ENCODE measurements at places on chromosomes 12 and 14.

DNA sequence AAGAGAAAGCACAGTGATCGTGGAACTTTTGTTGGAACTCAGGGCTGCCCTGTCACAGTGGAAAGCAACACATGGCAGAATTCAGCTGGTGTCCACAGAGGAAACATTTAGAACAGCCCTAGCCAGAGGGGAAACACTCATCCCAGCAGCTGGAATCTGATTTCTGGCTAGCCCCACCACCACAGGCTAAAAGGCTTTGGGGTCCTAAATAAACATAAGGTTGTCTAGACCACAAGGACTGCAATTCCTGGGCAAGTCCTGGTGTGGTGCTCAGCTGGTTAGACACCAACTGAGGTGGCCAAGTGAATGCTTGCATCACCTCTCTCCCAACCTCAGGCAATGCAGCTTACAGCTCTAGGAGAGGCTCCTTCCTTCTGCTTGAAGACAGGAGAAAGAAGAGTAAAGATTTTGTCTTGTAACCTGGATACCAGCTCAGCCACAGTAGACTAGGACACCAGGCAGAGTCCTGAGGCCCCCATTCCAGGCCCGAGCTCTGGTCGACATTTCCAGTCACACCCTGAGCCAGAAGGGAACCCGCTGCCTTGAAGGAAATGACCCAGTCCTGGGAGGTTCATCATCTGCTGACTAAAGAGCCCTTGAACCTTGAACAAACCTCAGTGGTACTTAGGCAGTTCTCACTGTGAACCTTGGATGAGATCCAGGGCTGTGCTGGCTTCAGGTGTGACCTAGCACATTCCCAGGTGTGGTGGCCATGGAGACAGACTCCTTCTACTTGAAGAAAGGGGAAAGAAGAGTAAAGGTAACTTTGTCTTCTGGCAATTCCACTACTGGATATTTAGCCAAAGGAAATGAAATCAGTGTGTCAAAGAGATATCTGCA, 85.4 kb upstream of the PLXNC1 start:
- no peak for DNase-seq

DNA sequence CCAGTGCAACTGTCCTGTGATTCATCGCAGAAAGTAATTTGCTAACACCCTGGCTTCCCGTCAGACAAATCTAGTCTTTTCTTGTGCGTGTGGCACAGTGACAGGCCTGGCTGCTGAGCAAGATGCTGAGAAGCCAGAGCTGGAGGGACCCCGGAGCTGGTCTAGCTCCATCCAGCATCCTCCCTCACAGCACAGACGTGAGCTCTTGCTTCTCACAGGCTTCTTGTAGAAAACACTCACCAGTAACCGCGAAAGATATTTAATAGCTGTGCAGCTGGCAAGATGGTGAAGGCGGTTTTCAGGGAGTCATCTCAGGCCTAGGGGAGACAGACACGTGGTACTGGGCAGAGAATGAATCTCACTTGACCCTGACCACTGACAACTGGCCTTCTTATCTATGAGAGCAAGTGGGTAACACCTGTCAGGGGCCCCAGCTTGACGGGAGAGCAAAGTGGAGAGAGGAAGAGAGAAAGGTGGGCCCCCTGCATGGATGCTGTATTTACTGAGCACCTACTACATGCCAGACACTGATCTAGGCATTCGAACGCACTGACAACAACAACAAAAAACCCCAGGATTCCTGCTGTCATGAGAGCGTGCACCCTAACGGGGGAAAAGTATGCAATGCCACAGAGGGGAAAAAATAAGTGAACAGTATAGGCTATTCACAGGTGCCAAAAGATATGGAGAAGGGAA, 63.3 kb downstream of the CCDC88C start:
- no peak for DNase-seq

GRCh38 chr12:19596434-19597166, 157.3 kb downstream of the AEBP2 start:
- no peak for DNase-seq

DNA sequence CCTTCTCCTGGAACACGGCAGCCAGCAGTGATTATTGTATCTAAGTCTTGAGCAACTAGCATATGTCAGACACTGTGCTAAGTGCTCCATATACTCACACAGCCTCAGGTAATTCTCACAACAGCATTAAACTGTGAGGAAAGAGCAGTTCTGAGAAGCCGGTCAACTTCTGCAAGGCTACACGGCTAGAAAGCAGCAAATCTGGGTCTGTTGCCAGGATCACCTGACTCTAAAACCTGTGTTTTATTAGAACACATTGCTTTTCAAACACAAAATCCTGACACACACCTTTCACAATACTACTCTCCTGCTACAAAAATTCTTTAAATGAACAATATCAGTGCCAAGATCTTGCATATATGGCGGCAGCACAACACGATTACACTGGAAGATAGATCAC, 49.8 kb upstream of the CRACR2A start:
- DNase-seq = no peak

- DNase-seq = no peak
Measured at GRCh38 chr12:98894412-98895085, 249.5 kb downstream of the APAF1 start.

GRCh38 chr12:22656376-22656775, 31.4 kb downstream of the ETNK1 start:
- DNase-seq = no peak

GRCh38 chr12:130162267-130162666, at the start of gene FZD10:
TSS of gene FZD10 (plus strand) at chr12:130162464. CDS start at chr12:130162943, 479 bp downstream.
- DNase-seq = no peak

DNA sequence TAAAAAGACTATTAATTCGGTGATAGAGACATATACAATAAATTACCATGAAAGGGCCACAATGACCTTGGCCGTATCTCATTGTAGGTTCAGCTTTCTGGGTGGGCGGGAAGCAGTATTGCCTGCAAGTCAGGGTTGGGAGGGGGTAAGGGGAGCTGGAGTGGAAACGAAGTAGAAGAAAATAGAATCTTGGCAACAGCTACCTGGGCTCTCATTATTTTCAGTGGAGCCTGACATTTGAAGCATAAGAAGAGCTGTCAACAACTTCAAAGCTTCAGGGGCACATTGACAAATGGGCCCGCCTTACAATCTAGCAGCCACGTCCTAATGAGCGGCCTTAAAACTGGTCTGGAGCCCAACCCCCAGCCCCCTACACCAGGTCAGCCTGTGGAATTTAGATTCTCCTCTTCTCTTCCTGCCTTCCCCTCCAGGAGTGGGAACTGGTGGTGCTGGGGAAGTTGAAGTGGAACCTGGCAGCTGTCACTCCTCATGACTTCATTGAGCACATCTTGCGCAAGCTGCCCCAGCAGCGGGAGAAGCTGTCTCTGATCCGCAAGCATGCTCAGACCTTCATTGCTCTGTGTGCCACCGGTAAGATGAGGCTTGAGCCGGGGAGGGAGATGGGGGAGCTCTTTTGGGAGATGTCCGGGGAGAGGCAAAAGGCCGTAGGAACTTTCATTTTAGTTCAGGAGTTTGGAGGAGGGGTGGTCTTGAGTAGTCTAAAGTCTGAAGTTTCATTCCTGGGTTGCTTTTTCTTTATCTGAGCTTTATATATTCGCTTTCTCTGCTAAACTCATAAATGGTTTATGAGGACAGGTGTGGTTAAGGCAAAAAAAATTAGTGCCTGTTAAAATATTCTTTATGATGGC, 5.0 kb downstream of the CCND2 start:
- no peak for DNase-seq

DNA sequence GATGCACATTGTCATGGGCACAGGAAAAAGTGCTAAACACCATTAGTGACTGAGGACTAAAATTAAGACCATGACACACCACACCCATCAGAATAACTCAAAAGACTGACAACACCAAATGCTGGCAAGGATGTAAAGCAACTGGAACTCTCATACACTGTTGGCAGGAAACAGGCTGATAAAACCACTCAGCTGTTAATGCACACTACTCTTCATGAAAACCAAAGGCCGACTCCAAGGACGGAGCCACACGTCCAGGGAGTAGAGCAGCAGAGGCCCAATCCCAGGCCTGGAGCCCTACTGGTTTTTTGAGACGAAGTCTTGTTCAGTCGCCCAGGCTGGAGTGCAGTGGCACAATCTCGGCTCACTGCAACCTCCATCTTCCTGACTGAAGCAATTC, 6.4 kb downstream of the RAD52 start:
- no peak for DNase-seq

- DNase-seq = no peak
Measured at GRCh38 chr12:6460751-6461371, 9.0 kb downstream of the TAPBPL start.

DNA sequence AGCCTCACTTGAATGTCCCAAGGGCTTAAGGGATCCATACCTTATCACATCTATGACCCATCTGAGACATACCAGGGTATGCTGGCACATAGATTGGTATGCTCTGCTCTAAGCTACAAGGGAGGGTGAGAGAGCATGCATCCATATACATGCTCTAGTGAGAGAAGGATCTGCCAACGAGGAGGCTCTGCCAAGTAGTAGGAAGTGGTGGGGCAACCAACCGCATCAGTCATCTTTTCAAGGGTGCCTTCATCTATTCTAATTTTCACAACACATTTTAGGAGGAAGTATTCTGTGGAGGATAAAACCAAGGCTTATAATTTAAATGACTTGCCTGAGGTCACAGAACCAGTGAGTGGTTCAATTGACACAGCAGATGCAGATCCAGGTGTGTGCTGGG, 6.6 kb upstream of the PPM1A start:
- DNase-seq = no peak

GRCh38 chr12:52084491-52085231, 5.2 kb downstream of the SMIM41 start:
- no peak for DNase-seq

- no peak for DNase-seq
Measured at GRCh38 chr12:50275556-50275955, 7.8 kb downstream of the LIMA1 start.

DNA sequence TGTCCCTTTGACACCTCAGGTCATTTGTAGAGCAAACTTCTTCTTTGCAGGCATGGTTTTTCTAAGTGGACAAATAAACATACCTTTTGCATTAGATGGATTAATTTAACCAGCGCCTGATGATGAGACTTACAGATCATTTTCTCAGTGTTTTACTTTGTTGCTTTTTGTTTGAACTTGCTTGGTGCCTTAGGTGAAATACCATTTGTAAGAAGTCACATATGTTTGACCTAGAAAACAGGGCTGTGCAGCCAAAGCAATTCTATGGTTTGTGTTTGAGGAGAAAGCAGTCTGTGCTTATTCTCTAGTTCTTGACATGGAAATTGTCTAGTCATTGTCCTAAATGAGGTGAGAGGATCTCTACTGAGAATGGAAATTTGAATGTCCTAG, 111.1 kb downstream of the DIP2B start:
- DNase-seq = no peak

GRCh38 chr14:60506985-60507829, 1.7 kb upstream of the SIX6 start:
- no peak for DNase-seq

GRCh38 chr12:51434305-51434704, 9.7 kb downstream of the SLC4A8 start:
- DNase-seq = no peak

- no peak for DNase-seq
Measured at GRCh38 chr12:81797100-81797499, 38.0 kb upstream of the PPFIA2 start.

- DNase-seq = no peak
Measured at GRCh38 chr14:81209167-81209836, 11.5 kb downstream of the GTF2A1 start.

DNA sequence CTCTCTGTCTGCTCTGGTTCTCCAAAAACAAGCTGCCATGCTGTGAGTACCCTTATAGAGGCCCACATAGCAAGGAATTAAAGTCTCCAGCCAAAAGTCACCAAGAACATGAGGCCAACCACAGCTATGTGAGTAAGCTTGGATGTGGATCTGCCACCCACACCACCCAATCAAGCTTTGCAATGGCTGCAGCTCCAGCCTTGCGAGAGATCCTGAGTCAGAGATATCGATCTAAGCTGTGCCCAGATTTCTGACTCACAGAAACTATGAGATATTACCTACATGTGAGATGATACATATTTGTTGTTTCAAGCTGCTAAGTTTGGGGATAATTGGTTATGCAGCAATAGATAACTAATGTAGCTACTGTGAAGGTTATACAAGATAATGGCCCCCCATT, 15.5 kb upstream of the TMEM233 start:
- DNase-seq = no peak

GRCh38 chr12:66115071-66115600, 15.4 kb downstream of the LLPH start:
- no peak for DNase-seq

DNA sequence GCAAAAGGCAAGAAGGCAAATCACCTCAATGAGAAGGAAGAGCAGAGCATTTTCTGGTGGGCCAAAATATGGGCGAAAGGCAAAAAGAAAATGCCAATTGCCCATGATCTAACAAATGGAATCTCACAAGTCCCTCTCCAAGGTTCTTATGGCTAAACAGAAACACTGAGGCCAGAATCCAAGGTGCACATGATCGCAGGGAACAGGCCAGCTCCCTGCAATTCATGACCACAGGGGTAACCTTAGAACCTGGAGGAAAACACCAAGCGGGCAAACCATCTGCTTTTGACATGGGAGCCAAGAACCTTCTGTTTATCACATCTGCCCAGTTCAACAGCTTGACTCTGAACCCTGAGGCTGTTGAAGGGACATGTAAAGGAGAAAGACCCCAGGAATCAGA, 60.0 kb downstream of the NT5DC3 start:
- DNase-seq = no peak

DNA sequence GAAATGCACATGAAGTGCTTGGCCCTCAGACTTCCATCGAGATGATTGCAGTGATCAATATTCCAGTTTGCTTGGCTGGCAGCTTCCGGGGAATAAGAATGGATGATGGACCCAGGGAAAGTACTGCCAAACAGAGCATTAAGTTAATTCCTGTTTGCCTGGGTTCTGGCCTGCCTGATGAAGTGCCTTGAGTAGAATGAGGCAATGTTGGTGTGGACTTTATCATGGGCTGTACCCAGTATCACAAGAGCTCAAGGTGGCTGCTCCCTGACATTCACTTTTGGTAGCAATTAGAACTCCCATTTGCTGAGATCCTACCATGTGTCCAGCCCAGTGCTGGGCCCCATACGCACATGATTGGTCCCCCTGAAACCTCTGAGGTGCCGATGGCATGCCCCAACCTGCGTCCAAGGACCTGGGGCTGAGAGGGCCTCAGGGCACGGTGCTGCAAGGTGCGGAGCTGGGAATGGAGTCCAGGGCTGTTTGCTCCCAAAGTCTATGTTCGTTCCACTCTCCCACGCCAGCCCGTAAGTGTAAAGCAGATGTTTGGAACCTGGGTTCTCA, 80.7 kb downstream of the SLC25A47 start:
- no peak for DNase-seq

DNA sequence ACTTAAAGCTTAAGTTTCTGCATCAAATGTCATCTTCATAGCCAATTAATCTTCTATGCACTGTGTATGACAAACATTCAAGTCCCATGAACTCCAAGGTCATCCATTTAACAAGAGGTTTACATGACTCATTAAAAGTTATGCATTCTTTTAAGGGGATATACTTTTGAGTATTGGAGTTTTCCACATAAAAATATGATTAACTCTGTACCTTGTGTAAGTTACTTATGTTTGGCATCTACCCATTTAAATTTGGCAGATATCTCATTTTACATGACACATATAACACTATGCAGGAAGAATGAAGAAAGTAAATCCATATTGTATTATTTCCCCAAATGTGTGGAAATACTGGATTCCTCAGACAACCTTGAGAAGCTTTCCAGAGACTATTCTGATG, 240.2 kb downstream of the PAX9 start:
- no peak for DNase-seq
